ENCODE measurements at places on chromosomes 3 and 15. TPM values are rescaled to one million over a fixed set of nuclear protein-coding genes. Genes with fewer than 3 reads are reported as not detected.

Gene C15orf62
- total RNA-seq = 1.8 TPM

Gene PLSCR5
- total RNA-seq = not detected

Gene DAZL
- total RNA-seq = not detected

Gene OR5K4
- not detected for total RNA-seq

Gene GRAMD1C
- 2.4 TPM for total RNA-seq
